ENCODE measurements at places on chromosomes 6 and 20.

- no peak for DNase-seq
These were observed 3.8 kb upstream of the MLN start for GRCh38 chr6:33807606-33808005.

DNA sequence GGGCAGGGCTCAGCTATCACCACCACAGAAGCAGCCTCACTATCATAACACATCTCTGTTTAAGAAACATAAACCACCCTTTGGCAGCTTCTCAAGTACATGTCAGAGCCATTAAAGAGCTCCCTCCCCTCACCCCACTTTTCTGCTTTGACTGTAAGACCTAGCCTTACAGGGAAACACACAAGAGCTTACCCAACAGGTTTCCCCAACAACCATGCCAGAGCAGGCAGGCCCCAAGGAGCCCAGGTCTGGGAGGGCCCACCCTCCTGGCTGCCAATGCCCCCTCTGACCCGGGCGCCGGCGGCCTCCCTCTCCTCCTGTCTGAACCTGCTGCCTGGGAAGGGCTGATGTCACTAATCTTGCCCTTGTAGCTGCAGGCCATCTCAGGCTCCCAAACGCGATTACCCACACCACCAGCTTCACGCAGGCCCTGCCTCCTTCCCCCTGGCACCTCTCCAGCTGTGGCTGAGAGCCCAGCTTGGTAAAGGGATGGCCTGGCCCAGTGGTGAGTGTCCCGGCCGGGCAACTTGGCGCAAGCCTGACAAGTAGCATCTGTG, 402.0 kb downstream of the MAFB start:
- DNase-seq, result no peak

GRCh38 chr6:25713824-25714223, 40.7 kb upstream of the SLC17A4 start:
- peak; percentile 55 for DNase-seq

GRCh38 chr20:44284032-44284431, 27.0 kb downstream of the FITM2 start:
- no peak for DNase-seq

- DNase-seq, result no peak
These were observed 102.3 kb upstream of the MCHR2 start for GRCh38 chr6:100096341-100096740.

- DNase-seq, result no peak
These were observed 31.9 kb downstream of the PNPLA1 start for GRCh38 chr6:36301781-36302180.

DNA sequence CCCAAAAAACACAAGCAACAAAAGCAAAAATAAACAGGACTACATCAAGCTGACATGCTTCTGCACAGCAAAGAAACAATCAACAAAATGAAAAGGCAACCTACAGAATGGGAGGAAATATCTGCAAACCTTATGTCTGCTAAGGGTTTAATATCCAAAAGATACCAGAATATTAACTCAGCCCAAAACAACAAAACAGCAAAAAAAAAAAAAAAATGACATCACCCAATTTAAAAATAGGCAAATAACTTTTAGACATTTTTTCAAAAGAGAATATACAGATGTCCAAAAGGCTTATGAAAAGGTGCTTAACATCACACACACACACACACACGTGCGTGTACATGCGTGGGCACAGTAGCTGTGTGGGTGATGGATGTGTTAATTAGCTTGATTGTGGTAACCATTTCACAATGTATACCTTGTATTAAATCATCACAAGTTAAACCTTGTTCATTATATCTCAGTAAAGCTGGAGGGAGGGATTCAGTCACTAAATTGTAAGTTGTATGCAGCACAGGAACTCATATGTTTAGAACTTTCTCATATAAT, 52.4 kb downstream of the QKI start:
- no peak for DNase-seq

GRCh38 chr6:10837009-10837621, 1.2 kb downstream of the MAK start:
- no peak for DNase-seq

GRCh38 chr6:130407032-130407431, 41.2 kb downstream of the TMEM200A start:
- DNase-seq, result no peak

DNA sequence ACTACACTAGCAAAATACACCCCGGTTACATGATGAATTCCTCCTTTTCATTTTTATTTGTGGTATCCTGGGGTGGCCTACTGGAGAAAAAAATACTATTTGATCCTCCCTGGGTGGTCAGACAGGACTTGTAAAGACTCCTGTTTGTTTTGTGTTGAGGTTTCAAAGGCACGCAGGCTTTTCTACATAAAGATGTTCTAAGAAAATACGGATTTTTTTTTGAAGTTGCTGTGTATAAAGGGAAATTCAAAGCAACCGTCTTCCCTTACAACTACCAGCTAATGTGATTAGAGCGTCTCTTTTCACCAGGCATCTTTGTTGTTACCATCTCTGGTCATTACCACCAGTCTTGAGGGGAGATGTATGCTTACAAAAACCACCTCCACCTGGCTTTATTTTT, 187.1 kb downstream of the SOX4 start:
- peak; percentile 3 for DNase-seq

GRCh38 chr6:21033575-21034026, 499.3 kb downstream of the CDKAL1 start:
- no peak for DNase-seq

- no peak for DNase-seq
These were observed 31.9 kb downstream of the TTI1 start for GRCh38 chr20:38001173-38001875.

GRCh38 chr6:132400883-132401617, at the start of gene MOXD1:
Gene MOXD1 (minus strand): TSS chr6:132401475. CDS start chr6:132401426, 49 bp downstream.
- DNase-seq, result no peak

DNA sequence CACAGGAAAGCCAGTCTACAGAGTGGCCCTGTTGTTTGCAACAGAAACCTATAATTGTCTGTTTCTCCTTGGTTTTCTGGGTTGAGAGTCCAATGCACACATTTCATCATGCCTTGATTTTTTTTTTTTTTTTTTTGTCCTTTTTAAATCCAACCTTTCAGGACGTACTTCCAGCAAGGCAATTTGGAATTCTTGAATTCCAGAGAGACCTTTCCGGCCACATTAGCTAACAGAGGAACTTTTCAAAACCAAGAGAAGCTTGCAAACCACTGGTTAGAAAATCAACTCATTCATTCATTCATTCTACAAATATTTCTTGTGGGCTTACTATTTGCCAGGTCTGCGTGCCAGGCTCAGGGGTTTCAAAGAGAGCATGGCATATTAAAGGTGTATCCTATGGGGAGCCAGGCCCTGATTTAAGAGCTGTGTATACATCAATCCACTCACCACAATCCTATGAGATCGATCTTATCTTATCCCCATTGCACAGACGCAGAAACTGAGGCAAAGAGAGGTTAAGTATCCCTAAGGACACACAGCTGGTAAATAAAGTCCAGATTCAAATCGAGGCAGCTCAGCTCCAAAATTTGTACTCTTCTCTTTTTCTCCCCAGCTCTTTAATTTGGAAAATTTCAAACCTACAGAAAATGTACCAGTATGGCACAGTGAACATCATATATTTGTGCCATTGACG, 43.0 kb downstream of the EYA2 start:
- DNase-seq, result no peak

DNA sequence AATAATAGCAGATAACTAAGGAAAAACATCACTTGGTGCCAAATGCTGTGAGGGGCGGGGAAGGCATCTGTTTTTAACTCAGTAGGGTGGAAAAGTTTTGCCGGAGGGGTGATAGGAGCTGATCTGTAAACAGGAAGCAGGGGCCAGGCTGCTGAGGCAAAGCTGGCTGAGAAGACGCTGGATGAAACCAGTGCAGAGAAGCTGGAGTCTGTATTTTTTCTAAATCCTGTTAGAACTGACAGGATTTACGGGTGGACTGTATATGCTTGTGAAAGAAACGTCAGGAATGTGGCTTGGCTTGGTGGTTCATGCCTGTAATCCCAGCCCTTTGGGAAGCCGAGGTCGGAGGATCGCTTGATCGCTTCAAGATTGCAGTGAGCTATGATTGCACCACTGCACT, 5.6 kb downstream of the PCMTD2 start:
- no peak for DNase-seq

GRCh38 chr20:44615169-44615791, 32.9 kb downstream of the PKIG start:
- DNase-seq, result no peak

- no peak for DNase-seq
These were observed 2.7 kb downstream of the PTK6 start for GRCh38 chr20:63534427-63534830.

- peak; percentile 34 for DNase-seq
These were observed 3.7 kb downstream of the OGFR start for GRCh38 chr20:62808211-62808865.

- DNase-seq, result no peak
These were observed 42.4 kb downstream of the PLAGL1 start for GRCh38 chr6:143965503-143966171.

- no peak for DNase-seq
These were observed 8.7 kb upstream of the SRXN1 start for GRCh38 chr20:661474-662270.

DNA sequence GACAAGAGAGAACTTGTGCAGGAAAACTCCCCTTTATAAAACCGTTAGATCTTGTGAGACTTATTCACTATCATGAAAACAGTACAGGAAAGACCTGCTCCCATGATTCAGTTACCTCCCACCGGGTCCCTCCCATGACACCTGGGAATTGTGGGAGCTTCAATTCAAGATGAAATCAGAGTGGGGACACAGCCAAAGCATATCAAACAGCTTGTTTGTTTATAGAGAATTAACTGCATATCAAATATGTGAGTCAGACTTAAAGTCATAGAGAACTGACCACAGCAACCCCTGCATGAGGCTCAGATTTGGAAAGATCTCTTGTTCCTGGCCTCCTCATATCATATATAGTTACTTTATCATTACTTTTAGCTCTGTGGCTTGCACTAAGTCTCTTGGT, 29.1 kb upstream of the HDAC2 start:
- DNase-seq, result no peak

DNA sequence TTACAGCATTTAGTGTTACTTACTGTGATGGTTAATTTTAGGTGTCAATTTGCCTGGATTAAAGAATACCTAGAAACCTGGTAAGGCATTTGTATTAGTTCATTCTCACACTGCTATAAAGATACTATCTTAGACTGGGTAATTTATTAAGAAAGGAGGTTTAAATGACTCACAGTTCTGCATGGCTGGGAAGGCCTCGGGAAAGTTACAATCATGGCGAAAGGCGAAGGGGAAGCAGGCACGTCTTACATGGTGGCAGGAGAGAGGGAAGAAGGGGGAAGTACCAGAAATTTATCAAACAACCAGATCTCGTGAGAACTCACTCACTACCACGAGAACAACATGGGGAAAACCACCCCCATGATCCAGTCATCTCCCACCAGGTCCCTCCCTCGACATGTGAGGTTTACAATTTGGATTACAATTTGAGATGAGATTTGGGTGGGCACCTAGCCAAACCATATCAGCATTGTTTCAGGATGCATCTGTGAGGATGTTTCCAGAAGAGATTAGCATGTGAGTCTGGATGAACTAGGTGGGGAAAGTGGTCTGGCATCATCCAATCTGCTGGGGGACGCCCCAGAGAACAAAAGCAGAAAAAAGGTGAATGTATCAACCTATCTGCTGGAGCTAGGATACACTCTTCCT, 76.8 kb downstream of the MKKS start:
- no peak for DNase-seq

- DNase-seq, result no peak
These were observed 13.9 kb upstream of the HELZ2 start for GRCh38 chr20:63587776-63588591.

- DNase-seq, result no peak
These were observed 47.0 kb downstream of the ALDH8A1 start for GRCh38 chr6:134902936-134903335.

GRCh38 chr6:32445321-32445854, 5.7 kb downstream of the HLA-DRA start:
- no peak for DNase-seq

DNA sequence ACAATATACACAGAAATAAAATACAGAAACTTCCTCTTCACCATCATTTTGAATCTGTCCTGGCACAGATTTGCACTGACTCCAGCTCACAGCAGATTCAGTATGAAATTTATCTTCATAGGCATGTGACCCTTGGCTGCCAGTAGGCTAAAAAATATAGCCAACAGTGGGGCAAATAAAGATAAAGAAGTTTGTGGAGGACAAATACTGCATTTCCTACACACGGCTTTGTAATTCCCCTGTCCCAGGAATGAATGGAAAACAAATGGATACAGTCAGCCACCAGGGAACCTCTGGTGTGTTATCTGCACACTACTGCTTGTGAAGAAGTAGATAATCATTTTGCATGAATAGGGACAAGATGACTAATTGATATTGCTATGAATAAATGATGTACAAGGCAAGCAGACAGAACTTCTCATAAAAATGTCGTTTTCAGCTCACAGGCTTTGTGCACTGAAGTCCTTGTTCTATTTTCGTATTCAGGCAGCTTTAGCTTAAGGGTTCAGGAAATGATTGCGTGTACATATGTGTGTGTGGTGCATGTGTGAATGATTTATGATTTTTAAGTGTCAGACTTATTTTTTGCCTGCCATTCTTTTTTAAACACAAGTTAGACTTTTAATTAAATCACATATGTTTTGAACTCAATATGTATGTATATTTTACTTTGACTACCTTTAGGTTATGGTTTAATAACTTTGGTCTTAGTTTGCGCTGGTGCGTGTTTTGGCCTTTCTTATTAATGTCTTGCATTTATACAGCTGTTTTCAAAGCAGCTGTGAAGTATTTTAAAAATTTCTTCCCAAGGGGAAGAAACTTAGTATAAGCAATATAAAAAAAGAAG, 543.8 kb upstream of the JAG1 start:
- DNase-seq, result no peak

DNA sequence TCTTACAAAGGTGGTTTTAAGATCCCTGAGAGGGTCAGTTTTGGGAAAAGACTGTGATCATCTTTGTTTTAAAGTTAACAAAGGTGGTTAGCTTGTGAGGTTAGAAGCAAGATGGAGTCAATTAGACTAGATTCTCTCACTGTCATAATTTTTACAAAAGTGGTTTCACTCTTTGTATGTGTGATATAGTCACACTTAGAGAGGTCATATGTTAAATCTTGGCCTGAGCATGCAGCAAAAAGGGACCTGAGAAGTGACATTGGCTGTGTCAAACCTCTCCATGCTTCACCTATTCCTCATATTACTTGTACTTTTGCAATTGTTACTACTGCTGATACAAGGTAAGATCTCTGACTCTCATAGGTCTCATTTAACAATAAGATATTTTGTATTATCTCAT, 368.0 kb downstream of the TBC1D32 start:
- DNase-seq, result no peak

GRCh38 chr20:63042448-63043071, 35.8 kb upstream of the BHLHE23 start:
- peak; percentile 6 for DNase-seq

Measured in COR-L47 (cell line).